Metanephros (tissue), 2 donors: ENCODE measurements at places on chromosomes 3 and 15. TPM values are rescaled to one million over a fixed set of nuclear protein-coding genes. Genes with fewer than 3 reads are reported as not detected.

Gene FYTTD1
- total RNA-seq, result 48.5 TPM

Gene HDAC11
- total RNA-seq, result 23.9 TPM

Gene SLC12A6
- 26.2 TPM for total RNA-seq

Gene ISLR2
- 2.2 TPM for total RNA-seq

Gene GP9
- 3.8 TPM for total RNA-seq

Gene AGBL1
- 9.9 TPM for total RNA-seq

Gene CHRNA3
- 0.41 TPM for total RNA-seq

Gene PPP1R14D
- total RNA-seq, result not detected

Gene C3orf49
- not detected for total RNA-seq
